ENCODE measurements at places on chromosomes 7 and 10.

DNA sequence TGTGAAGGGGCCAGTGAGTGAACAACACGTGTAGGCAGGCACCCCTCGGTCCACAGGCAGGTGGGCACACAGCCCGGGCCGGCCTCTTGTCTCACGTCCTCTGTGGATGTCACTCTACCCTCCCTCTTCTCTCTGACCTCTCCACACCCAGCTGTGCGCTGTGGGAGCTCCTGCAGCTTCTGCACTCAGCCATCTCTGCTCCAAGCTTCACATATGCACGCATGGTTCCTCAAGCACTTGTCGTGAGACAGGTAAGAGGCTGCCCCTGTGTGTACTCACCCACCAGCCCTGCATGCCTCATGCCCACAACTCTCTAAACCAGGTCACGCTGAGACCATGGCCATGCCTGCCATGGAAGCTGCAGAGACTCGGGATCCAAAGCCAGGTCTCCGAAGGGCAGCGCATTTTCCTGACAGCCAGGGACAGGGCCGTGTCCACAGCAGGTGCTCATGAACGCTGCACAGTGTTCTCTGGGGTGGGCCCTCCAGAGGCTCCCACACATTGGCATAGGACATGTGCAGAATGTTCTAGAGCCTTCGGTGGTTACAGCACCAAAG, 477.5 kb downstream of the PTPRN2 start:
- DNase-seq, result no peak

GRCh38 chr10:71486484-71487114, 89.9 kb downstream of the CDH23 start:
- no peak for DNase-seq

DNA sequence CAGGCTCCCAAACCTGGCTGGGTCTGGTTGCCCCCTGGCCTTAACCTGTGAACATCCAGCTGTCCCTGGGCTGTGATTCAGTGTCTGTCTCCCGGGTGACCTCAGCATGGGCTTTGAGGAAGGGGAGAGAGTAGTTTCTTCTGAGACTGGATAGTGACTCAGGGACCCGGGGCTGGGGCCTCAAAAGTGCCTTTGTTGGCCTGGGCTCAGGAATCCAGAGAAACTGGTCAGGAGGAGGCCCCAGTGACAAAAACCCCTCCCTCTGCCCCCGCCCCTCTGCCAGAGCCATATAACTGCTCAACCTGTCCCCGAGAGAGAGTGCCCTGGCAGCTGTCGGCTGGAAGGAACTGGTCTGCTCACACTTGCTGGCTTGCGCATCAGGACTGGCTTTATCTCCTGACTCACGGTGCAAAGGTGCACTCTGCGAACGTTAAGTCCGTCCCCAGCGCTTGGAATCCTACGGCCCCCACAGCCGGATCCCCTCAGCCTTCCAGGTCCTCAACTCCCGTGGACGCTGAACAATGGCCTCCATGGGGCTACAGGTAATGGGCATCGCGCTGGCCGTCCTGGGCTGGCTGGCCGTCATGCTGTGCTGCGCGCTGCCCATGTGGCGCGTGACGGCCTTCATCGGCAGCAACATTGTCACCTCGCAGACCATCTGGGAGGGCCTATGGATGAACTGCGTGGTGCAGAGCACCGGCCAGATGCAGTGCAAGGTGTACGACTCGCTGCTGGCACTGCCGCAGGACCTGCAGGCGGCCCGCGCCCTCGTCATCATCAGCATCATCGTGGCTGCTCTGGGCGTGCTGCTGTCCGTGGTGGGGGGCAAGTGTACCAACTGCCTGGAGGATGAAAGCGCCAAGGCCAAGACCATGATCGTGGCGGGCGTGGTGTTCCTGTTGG, at the start of gene CLDN4:
Gene CLDN4, plus strand, starts transcription at position 316 of the 903 bp plus-strand sequence. Its CDS starts 206 bp downstream, at position 522.
- DNase-seq, result no peak

- no peak for DNase-seq
These were observed 222.9 kb downstream of the GRM8 start for GRCh38 chr7:127029823-127030222.

GRCh38 chr10:113329121-113329596, 223.7 kb upstream of the HABP2 start:
- DNase-seq, result no peak

GRCh38 chr10:83425306-83425705, 714.0 kb upstream of the GHITM start:
- DNase-seq, result no peak

- DNase-seq, result no peak
These were observed 5.6 kb downstream of the CD36 start for GRCh38 chr7:80644054-80644453.

- DNase-seq, result no peak
These were observed 1.7 kb downstream of the NCAPG2 start for GRCh38 chr7:158702944-158703343.

DNA sequence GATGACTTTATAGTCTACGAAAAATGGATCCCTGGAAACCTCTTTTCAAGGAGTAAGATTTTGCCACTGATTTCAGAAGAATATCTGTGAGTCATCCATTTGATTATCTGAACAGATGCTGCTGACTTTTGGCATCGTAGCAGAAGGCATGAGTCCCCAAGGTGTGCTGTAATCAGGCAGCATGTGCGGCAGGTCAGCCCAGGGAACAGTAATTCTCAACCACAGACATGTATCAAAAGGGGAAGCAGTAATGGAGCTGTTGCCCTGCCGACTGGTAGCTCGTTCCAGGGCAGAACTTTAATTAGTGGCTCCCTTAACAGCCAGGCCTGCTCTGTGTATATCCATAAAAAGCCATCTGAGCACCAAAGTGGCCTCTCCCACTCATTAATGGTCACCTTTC, 5.7 kb upstream of the VWC2 start:
- DNase-seq, result no peak

- DNase-seq, result peak; percentile 33
These were observed 178.4 kb upstream of the TARP start for GRCh38 chr7:38451840-38452239.

GRCh38 chr10:49053053-49053997, 62.0 kb downstream of the VSTM4 start:
- DNase-seq, result no peak

- DNase-seq, result no peak
These were observed 108.9 kb upstream of the PDCD4 start for GRCh38 chr10:110762849-110763211.

GRCh38 chr10:48461623-48462481, 143.0 kb downstream of the ARHGAP22 start:
- no peak for DNase-seq

DNA sequence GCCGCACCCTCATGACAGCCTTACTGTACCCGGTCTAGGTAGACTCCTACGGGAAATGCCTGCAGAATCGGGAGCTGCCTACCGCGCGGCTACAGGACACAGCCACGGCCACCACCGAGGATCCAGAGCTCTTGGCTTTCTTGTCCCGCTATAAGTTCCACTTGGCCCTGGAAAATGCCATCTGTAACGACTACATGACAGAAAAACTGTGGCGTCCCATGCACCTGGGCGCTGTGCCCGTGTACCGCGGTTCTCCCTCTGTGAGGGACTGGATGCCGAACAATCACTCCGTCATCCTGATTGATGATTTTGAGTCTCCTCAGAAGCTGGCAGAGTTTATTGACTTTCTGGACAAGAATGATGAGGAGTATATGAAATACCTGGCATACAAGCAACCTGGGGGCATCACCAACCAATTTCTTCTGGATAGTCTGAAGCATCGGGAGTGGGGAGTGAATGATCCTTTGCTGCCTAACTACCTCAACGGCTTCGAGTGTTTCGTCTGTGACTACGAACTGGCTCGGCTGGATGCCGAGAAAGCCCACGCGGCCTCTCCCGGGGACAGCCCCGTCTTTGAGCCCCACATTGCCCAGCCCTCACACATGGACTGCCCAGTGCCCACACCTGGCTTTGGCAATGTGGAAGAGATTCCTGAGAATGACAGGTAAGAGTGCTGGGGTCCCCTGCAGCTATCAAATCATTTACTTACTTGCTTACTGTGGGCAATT, 8.5 kb upstream of the CHCHD1 start:
- DNase-seq, result no peak

- no peak for DNase-seq
These were observed 6.6 kb upstream of the IGFBP3 start for GRCh38 chr7:45927721-45928120.

GRCh38 chr10:97222326-97222961, 36.7 kb upstream of the SLIT1 start:
- no peak for DNase-seq

DNA sequence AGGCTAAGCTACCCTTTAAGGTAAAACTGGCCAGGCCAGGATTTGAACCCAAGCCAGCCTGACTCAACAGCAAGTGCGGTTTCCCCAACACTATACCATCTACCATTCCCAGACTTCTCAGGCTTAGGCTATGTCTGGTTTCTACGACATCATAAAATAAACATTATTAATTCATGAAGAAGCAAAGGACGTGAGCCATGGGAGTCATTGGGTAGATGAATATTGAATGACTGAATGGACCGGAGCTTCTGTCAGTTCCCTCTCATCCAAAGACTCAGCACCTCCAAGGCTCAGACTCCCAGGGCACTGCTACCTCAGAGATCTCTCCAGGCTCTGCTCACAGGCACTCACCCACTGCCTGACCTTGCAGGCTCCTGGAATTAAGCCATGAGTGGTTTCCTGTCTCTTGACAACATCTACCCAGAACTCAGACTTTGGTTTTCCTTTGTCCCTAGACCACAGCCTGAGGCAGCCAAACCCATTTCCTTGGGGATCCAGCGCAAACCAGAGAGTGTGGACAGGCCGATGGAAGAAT, 64.6 kb upstream of the STEAP1B start:
- DNase-seq, result no peak

GRCh38 chr10:5433182-5433581, 20.8 kb downstream of the NET1 start:
- no peak for DNase-seq

DNA sequence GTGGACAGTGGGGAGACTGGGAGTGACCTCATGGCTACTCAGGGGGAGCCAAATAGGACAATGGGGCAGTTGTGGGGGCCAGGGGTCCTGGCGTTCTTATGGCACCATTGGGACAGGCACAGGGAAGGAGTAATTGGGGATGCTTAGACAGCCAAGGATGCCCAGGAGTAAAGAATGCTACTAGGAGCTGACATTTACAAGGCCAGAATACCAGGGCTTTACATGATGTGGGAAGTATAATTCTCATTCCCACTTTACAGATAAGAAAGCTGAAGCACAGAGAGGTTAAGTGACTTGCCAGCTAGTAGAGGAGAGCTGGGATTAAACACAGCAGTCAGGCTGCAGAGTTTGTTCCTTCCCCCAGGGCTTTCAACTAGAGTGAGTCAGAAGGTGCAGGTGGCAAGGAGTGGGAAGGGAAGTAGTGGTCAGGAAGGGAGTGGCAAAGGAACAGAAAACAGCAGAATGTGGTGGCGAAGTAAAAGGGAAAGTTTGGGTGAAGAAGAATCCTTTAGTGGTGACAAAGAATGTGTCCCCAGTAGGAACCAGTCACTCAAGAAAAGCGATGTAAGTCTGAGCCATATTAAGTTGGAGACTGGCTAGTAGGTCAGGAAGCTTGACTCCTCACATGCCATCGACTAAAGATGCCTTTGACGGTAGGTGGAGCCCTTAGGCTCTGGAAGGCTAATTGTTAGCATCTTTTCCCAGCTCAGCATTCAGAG, 32.8 kb downstream of the CPVL start:
- no peak for DNase-seq

- no peak for DNase-seq
These were observed 80.8 kb upstream of the PRSS1 start for GRCh38 chr7:142668495-142668894.

DNA sequence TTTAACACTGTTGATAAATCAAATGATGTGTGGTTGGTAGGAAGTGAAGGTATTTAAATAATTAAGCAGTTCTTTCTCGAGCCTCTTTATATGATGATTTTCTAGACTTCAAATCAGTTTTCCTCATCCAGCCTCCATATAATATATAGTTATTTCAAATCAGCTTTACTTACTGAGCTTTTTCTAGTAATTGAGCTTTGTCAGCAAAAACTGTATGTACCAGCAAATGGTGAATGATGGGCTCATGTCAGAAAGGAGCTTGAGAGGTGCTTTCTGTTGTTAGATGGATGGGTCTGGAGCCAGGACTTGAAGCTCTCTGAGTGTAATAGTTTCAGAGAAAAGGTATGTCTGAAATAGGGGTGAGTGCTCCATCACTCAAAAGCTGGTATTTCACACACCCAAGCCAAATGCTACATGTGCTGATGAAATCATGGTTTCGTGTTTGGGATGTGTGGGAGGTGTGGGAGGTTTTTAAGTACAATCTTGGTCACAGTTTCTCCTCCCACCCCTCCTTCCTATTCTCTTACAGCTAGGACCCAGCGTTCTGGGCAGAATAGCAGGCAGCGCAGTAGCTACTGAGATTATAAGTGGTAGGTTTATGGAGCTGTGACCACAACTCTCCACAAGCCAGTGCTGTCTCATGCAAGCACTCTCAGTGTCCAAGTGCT, 55.8 kb downstream of the LRMDA start:
- DNase-seq, result no peak

DNA sequence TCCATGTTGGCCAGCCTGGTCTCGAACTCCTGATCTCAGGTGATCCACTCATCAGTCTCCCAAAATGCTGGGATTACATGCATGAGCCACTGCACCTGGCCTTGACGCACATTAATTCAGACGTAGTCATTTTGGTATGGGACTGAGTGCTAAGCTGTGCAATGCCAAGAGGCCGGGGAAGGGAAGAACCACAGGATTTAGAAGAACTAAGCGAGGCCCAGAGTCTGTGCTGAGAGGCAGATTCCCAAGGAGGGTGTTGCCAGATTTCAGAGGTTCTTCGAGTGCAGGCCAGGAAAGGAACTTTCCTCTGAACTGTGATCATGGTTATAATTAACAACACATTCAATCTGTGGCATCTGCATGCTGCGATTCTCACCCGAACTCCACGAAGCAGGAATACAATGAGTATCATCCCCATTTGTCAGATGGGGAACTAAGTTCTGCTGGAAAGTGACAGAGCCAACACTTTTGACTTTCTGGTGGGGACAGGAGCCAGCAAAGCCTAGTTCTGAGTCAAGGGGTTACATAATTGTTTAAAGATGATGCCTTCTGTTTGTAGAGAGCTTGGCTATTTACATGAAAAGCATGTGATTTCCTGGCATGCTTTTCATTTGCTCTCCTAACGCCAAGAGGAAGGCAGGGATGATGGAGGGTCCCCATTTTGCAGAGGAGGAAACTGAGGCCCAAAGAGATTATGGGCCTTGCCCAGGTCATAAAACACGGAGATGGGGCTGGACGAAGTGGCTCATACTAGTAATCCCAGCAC, 6.2 kb upstream of the ZAN start:
- DNase-seq, result no peak

- no peak for DNase-seq
These were observed 110.1 kb upstream of the KIF5B start for GRCh38 chr10:32166365-32166764.

GRCh38 chr7:99143521-99143852, 421 bp downstream of the SMURF1 start:
- DNase-seq, result no peak

- no peak for DNase-seq
These were observed 7.2 kb downstream of the CPA2 start for GRCh38 chr7:130273933-130274255.

DNA sequence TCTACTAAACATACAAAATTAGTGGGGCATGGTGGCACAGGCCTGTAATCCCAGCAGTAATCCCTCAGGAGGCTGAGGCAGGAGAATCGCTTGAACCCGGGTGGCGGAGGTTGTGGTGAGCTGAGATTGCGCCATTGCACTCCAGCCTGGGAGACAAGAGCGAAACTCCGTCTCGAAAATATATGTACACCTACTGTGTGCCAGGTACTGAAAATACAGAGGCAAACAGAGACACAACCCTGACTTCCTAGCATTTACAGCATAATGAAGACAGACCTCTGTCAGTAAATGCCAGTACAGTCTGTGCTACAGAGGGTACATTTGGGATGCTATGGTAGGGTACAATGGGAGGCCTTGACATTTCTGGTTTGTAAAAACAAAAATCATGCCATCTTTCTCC, 66.6 kb downstream of the ABCC2 start:
- DNase-seq, result no peak

Measured in glomerular endothelial cell (primary cell).